ENCODE measurements at places on chromosomes 11 and 22.

GRCh38 chr11:93984196-93984567, 37.0 kb upstream of the HEPHL1 start:
- DNase-seq, result no peak

DNA sequence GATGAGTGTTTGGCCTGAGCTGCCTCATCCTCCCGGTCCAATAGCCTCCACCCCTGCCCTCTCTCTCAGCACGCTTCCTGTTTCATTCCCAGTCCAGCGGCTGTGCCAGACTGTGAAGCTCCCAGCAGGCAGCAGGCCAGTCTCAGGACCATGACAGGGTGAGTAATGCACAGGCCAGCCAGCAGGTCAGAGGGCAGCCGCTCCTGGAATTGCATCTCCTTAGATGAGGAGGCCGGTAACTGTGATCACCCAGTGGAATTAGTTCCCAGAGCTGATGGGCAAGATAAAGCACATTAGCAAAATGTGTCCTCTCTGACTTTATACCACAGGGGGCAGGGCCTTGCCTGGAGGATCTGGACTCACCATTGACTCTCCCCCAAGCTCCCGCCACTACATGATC, 251.2 kb downstream of the ETS1 start:
- peak; percentile 67 for DNase-seq

GRCh38 chr11:95557376-95557775, 232.2 kb downstream of the FAM76B start:
- no peak for DNase-seq

DNA sequence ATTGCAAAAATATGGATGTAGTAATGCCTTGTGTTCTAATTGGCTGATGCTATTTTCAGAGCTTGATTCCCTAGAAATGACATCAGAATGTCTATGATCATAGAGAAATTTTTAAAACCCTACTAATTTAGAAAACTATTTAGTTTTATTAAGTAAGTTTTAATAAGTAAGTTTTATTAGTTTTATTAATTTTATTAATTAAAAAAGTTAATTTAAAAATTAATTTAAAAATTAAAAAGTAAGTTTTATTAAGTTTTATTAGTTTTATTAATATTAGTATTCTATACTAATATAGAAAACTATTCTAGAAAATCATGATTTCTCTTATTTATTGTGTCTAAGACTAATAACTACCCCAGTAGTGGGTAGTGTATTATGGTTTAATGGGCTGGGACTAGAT, 8.2 kb downstream of the HORMAD2 start:
- no peak for DNase-seq

- no peak for DNase-seq
Observed at GRCh38 chr22:36267058-36267457, 14.1 kb downstream of the APOL1 start.

DNA sequence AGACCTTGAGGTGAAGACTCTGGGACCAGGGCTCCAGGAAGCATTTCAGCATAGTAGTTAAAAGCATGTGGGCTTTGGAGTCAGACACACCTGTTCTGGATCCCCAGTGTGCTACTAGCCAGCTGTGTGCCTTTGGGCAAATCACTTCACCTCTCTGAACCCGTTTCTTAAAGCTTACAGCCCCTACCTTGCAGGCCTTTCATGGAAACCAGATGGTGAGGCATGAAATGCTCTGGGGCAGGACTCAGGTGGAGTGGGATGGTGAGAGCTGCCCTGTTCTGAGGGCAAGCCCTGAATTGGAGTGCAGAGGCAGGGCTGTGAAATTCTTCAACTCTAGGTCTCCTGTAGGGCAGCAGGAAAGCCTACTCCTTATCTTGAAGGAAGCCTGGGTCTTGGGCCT, 10.5 kb downstream of the UCP2 start:
- DNase-seq, result no peak

DNA sequence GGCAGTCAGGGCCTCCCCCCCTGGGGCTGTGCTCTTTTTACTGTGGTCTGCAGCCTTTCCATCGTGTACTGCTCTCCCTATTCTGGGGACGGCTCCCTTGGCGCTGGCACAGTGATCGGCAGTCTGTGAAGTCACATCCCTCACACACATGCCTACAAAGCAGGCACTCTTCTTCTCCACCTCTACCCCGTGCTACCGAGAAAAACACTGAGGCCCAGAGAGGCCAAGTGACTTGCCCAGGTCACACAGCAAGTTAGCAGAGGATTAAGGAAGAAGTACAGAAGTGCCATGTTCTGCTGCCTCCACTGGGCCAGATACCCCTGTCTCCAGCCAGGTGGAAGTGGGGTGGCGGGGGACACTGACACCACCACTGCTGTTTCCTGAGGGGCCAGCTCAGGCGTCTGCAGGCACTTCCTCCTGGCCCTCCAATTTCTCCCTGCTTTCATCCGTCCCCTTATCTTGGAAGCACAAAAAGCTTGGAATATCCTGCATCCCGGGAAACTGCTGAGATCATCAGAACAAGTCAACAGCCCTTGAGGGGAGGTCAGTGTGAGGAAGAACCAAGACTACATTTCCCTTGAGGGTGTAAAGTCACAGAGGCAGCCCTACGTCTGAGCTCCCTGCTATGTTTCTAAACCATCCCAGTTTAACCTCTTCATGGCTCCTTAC, 30.2 kb upstream of the KLHL35 start:
- no peak for DNase-seq

DNA sequence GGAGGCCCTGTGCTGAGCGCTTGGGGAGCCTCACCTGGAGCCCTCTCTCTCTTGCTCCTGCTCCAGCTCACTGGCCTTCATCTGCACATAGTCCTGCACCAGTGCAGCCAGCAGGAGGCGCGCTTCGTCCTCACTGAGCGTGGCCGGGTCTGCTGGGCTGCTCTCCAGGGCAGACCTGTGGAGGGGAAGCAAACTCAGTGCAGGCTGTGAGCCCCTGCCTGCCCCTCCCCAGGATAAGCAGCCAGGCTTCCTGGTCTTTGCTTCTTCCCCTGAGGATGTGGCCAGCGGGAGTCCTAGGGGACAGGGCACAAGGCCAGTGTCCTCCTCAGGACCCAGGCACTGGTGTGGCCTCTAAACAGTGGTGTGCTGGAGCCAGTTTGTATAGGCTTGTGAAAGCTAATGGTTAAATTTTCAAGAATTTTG, 2.2 kb downstream of the CALCA start:
- DNase-seq, result no peak
